ENCODE measurements at places on chromosomes 11 and 22. TPM values are rescaled to one million over a fixed set of nuclear protein-coding genes. Genes with fewer than 3 reads are reported as not detected.

DNA sequence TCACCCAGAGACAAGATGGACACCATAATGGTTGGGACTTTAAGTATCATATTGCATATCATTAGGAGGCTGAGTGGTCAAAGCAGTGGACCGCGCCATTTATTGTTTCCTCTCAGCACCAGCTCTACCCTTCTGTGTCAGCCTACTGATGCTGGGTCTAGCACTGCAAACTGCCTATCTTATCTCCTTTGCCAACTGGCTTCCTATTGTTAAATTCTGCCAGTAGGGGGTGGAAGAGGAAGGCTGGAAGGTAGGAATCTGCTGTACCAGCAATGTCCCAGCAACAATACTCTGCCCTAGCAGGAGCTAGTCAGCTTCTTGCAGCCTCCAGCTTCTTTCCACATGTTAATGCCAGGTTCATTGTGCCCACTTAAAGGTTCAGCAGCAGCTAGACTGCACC, 367.1 kb upstream of the PDGFD start:
- no peak for DNase-seq

Gene UCP2
- 91.1 TPM for total RNA-seq

Gene OR2AG2
- 0.78 TPM for total RNA-seq

DNA sequence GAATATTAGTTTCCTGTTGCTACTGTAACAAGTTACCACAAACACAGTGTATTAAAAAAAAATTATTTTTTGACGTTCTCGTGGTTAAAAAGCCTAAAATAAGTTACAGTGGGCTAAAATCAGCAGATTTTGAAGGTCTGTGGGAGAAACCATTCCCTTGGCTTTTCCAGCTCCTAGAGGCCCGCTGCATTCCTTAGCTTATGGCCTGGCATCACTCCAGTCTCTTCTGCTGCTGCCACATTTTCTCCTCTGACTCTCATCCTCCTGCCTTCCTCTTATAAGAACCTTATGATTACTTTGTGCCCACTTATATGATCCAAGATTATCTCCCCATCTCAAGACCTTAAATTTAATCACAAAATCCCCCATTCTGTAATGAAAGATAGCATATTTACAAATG, 392.7 kb downstream of the GUCY1A2 start:
- DNase-seq, result no peak

Gene SCGB2A2
- not detected for total RNA-seq

- no peak for DNase-seq
These were observed 72.7 kb upstream of the AKIP1 start for GRCh38 chr11:8838248-8838647.

GRCh38 chr11:2314136-2314524, 12.3 kb downstream of the TSPAN32 start:
- DNase-seq, result no peak

DNA sequence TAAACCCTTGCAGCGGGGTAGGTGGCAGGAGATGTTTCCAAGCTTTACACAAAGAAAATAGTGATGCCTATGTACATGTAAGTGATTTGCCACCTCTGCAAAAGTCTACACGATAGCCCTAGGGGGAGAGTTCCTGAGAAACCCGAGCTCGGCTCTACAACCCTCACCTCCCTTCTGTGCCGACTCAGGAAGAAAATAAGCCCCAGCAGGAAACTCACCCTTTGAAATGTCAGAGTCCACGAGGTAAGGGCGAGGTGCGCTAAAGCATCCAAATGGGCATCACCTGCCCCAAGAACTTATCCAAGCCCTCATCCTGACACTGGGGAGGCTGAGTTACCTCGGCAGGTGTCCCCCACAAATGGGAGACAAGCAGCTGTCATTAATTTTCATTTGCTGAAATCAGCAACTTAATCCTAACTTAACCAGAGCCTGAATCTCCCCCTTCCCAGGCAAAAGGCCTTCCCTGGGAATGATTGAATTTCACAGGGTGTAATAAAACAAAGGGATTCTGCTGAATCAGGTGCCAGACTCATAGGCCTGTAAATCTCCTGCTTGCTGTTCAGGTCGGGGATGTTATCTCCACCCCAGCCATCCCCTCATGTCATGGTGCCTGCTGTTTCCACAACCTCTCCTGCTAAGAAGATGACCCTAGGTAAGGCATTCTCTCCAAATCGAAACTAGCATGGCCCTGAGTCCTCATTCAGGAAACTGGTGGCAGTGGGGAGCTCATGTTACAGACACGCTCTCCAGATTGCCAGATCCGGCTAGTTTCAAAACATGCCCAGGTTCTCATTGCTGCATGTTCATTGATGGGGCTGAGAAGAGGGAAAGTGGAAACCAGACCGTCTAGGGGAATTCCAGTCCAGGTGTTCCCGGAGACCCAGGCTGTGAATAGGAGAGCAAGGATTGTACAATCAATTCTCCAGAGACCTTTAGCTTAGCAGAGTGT, 105.3 kb upstream of the KIRREL3 start:
- DNase-seq, result peak; percentile 57

- no peak for DNase-seq
These were observed 6.7 kb upstream of the RTN4RL2 start for GRCh38 chr11:57453543-57454177.

DNA sequence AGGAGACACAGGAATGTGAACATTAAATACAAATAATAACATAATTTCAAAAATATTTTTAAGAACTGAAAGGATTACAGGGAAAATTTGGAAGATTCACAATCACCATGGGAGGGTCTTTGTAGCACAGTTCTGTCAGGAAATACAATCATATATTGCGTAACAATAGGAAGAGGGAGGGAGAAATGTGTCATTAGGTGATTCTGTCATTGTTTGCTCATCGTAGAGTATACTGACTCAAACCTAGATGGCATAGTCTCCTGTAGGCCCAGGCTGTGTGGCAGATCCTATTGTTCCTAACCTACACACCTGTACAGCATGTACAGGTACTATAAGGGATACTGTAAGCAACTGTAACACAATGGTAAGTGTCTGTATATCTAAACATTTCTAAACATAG, 330.4 kb downstream of the BRD1 start:
- no peak for DNase-seq

Gene JHY
- 2.9 TPM for total RNA-seq

- DNase-seq, result no peak
These were observed 11.1 kb downstream of the C11orf86 start for GRCh38 chr11:66986178-66986545.

Gene PANX3
- not detected for total RNA-seq

DNA sequence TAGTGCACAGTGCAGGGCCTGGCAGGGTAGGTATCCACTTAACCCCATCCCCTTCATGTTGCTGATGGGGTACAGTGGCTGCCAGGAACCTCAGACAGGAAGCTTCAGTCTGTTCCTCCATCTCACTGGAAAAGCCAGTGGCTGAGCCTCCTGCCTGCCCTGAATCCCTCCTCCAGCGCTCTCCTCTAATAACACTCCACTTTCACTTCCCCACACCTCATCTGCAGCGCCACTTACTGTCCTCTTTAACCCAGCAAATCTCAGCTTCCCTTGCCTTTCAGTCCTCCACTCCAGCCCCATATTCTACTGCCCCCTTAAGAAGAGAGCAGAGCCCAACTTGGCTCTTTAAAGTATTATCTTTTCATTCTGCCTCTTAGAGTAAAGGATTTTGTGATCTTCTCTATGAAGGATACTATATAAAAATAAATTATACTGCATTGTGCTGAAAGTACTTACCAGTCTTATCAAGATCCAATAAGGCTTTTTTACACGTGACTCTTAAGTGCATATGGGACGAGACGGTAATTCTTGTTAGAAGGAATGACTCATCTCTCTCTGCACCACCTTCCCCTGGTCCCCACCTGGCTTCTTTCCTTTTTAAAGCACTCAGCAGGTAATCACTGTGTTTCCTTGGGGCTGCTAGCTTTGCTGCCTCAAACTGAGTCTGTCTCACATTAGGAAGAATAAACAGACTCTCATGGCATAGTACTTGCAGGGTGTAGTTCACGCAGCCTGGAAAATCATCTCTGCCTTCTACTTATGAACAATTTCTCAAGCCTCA, 238.0 kb upstream of the NARS2 start:
- DNase-seq, result no peak

DNA sequence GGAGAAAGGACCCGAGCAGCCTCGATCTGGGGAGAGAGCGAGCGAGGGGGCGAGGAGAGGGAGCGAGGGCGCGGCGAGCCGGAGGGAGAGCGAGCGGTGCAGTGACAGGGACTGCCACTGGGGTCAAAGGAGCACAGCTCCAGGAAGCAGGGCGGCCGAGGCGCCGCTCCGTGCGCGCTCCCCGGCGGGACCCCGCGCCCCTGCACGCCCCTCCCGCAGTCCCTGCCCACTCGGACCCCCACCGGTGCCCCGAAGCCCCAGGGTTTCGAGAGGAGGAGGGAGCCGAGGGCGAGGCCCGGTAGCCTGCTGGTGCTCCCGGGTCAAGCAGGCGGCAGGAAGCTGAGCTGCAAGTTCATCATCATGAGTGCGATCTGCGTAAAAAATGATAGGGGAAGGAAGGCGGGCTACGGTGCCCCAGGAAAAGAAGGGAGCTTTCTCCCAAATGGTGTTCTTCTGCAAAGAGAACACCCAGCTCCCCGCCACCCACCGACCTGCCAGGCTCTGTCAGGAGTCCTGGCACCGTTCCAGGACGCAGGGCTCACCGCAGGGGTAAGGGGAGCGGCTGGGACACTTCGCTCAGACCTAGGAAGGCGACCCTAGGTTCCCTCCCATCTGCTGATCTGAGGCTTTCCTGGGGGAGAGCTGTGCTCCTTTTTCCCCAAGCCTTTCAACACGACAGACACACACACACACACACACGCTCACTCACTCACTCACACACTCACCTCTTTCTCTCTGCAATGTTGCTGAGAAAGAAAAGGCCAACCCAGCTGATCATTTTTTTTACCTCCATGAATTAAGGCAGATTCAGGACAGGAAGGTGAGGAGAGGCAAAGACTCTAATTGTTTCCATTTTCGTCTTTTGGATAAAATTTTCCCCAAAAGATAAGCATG, at the start of gene MPPED2:
Gene MPPED2, minus strand, starts transcription at position 103 of the 894 bp plus-strand sequence. CDS start 5,980 bp downstream, outside the sequence.
- peak; percentile 87 for DNase-seq

- DNase-seq, result no peak
These were observed 18.8 kb upstream of the RBX1 start for GRCh38 chr22:40932396-40932795.

Gene ENTHD1
- total RNA-seq, result not detected

GRCh38 chr11:44256673-44257291, 53.2 kb downstream of the ALX4 start:
- no peak for DNase-seq

Measured in glutamatergic neuron (in vitro differentiated cells).